ENCODE measurements at places on chromosomes 12 and 14. TPM values are rescaled to one million over a fixed set of nuclear protein-coding genes. Genes with fewer than 3 reads are reported as not detected.

The TRMT61A gene
- 29.7 TPM for total RNA-seq

The RAPGEF3 gene
- total RNA-seq, result 0.19 TPM

The GLS2 gene
- total RNA-seq, result 0.17 TPM

The TPH2 gene
- total RNA-seq, result not detected

The RNASE1 gene
- not detected for total RNA-seq

The KRT75 gene
- total RNA-seq, result not detected

The CPNE6 gene
- not detected for total RNA-seq

The SYT10 gene
- total RNA-seq, result not detected

The IL31 gene
- total RNA-seq, result not detected

The KRT74 gene
- not detected for total RNA-seq

The MYF6 gene
- total RNA-seq, result not detected

The STXBP6 gene
- not detected for total RNA-seq

The POTEG gene
- not detected for total RNA-seq
